ENCODE measurements at places on chromosomes 5 and 9.

- no peak for DNase-seq
Measured at GRCh38 chr9:34157898-34158297, 20.9 kb upstream of the UBAP1 start.

DNA sequence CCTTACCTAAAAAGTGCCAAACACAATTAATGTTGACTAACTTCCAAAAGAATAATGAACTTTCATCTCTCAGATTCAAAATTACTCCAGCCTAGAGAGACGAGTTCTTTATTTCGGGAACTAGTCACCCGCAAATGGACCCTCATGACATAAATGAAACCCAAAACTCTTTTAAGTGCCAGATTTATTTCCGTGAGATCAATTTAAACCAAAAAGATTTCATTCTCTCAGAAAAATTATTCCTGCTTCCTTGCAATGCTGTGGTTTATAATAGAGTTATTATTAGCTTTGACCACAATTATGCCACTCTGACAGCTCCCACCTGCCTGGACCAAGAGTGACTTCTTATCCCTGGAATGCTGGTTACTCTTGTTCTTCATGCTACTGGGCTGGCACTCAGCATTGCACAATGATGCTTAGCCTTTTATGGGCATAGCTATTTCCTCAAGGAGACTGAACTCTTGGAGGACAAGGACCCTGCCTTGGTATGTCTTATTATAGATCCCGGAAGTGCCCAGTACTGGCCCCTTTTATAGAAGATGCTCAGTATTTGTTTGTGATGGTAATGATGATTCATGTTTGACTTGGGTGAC is 183.5 kb downstream of the SNX18 start:
- DNase-seq, result no peak

- DNase-seq, result no peak
Measured at GRCh38 chr9:15711531-15711930, 158.7 kb downstream of the CCDC171 start.

DNA sequence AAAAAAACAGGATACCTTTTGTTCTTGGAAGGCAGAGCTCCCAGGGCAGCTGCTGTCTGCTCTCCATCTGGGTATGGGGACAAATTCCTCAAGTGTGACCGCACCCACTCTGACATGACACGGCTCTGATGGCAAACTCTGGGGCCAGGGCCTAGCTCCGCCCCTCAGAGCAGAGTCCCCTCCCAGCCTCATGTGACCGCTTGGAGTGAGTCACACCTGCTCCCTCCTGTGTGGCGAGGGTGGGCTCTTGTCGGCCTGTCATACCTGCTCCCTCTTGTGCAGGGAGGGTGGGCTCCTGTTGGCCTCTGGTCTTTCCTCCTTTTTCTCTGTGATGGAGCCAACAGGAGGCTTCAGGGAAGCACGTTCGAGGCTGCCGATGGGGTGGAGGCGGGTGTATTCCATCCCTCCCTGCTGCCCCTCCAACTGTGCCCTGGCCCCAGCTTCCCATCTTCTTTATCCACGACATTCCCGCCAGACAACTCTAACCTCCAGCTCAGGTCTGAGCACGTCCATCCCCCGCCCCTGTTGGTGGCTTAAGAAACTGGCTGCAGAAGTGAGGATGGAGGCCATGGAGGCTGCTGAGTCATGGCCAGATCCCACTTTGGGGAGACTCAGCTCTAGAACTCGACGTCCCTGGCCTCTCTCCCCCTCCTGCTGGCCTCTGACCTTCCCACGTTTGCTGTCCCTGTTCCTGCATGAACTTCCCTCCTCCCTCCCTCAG is 65.3 kb downstream of the OLFM1 start:
- DNase-seq, result no peak

- DNase-seq, result no peak
Measured at GRCh38 chr9:114300846-114301797, 21.8 kb upstream of the ORM1 start.

DNA sequence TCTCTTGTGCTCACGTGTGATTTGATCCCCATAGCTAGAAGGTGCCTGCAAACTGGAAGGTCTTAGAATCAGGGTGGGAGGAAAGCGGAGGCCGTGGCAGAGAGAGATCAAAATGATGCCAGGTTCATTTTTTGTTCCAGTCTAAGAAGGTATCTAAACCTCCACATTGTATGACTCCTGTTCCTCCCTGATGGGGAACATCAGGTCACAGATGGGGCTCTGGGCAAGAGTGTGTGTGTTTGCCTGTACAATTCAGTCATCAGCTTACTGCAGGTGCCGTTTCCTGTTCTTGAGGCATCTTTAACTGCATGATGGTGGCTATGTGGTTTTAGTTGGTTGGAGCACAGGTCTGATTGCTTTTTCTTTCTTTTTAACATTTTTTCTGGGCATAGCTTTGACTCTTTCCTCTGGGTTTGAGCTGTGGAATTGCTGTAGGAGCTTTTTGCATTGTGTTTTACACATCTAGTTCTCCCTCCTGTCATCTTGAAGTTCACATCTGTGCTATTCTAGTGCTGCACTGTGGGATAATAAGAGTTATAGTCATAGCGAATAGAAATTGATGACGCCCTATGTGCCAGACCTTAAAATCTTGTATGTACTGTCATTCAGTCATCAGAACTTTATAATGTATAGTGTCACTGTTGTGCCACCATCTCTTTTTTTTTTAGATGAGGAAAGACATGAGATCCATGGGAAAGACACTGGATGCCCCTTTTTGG is 30.8 kb downstream of the ARHGAP26 start:
- no peak for DNase-seq

DNA sequence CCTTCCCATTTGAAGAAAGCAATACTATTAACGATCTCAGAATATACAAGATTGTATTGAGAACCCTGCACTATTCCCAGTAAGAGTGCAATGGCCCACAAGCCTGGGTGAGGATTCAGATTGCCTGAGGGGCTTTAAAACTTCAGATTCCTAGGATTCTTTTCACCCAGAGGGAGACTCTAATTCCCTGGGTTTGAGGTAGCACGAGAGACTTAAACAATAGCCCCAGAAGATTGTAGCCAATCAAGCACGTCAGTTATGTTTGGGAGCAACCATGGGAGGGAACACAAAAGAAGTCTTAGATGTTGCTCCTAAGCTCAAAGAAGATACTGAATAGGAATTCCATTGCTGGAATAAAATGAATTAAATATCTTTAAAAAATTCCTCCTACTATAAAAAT is 17.9 kb downstream of the MRPS27 start:
- no peak for DNase-seq
